ENCODE measurements at places on chromosomes 1 and 21.

DNA sequence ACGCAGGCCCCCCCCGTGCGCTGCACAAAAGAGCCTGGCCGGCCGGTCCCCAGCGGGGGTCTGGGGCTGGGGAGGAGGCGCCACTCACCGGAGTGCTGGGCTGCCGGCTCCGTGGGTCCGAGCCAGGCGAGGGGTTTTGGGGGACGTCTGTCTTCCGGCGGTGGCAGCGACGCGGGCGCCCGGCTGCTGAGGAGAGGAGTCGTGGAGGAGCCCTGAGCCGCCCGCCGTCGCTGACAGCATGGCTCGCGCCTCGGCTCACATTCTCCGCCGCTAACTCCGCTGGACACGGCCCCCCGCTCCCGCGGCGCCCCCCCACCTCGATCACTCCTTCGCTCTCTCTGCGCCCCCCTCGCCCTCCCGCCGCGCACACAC lies 649 bp downstream of the AHDC1 start:
- DNase-seq = no peak

DNA sequence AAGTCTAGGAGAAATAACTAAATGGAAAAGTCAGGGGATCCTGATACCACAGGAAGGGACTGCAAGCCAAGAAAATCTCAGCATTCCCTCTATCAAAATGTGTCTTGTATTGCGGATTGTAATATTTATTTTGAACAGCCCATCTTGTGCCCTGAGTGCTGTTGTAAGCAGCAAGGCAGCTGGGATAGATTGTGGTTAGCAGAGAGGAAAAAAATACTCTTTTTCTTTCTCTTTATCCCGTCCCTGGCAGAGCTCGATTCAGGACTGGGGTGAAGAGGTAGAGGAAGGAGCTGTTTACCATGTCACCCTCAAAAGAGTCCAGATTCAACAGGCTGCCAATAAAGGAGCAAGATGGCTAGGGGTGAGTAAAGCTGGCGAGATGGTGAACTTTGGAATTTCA lies 1.2 kb downstream of the RGL1 start:
- no peak for DNase-seq

- no peak for DNase-seq
These were observed 15.3 kb upstream of the AHCYL1 start for GRCh38 chr1:109969146-109969829.

DNA sequence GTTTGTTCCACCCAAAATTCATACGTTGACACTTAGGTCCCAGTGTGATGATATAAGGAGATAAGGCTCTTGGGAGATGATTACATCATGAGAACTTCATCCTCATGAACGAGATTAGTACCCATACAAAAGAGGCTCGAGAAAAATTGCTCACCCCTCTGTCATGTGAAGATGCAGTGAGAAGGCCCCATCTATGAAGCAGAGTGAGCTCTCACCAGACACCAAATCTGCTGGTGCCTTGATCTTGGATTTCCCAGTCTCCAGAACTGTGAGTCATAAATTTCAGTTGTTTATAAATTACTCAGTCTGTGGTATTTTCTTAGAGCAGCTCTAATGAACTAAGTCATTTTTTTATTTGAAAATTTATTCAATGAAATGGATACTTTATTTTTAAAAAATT lies 42.6 kb upstream of the USP25 start:
- no peak for DNase-seq

DNA sequence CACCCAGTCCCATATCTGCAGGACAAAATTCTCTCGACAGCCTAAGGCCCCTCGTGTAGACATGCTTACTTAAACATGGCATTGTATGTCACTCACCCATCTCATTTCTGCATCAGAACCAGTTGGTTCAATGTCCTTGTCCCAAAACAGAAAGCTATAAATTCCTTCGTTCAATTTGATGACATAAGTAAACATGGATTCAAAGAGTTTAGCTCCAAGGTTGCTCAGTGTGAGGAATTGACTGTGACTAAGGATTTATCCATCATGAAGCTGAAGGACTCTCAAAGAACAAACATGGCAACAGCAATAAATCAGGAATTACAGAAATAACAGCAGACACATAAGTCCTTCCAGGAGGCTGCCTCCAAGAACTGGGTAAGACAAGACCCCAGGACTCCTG lies 237.2 kb downstream of the TOMM20 start:
- DNase-seq = no peak

DNA sequence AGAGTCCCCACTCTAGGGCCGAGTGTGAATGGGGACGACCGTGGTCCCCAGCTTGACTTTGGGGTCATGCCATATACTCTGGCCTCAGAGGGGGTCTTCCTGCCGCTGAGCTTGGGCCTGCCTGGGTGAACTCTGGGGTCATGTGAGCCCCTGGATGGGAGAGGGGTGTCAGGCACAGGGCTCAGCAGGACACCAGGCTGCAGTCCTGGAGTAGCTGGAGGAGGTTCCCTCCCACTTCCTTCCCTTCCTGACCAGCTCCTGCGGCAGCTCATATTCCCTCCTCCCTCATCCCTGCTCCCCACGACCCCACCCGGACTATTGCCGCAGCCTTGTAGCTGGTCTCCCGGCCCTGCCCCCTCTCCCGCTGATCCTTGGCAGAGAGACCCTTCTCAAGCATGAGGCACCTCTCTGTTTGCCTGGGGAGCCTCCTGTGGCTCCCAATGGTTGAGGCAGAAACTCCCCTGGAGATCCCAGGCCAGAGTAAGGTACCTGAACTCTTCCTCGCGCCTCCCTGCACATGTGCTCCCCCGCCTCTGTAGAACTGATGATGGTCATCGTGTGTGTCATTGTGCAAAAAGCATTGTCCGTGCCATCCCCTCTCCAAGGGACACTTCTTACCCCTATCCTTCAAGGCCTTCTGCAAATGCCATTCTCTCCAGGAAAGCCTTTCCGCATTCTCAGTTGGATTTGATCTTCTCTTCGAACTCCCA lies 1.8 kb downstream of the TNFRSF1B start:
- DNase-seq = no peak

DNA sequence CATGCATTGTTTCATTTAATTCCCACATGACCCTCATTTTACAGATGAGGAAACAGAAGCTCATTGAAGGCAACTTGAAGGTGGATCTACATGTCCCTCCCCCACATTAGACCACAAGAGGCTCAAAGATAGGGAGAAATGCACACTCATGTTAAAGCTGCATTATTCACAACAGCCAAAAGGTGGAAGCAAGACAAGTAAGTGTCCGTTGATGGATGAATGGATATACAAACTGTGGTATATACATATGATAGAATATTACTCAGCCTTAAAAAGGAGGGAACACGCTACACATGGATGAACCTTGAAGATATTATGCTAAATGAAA lies 149.7 kb upstream of the JUN start:
- DNase-seq = peak; percentile 46

GRCh38 chr1:95752515-95753381 lies 518.7 kb downstream of the RWDD3 start:
- no peak for DNase-seq

DNA sequence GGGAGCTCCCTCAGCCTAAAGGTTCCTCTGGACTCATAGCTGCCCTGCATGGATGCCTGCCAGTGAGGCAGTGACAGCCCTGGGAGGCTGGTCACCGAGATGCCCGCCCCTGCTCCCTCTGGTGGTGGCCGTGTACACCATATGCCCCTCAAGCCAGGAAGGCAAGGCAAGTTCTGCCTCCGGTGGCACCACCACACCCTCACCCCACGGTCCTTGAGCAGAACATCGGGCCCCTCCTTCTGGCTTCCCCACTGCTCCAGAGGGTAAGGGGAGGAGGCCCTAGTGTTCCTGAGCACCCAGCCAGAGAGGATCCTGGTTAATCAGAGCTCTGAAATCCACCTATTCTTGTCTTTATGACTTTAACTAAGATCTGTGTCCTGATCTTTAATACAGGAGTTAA lies 1.5 kb upstream of the S100A14 start:
- DNase-seq = no peak

DNA sequence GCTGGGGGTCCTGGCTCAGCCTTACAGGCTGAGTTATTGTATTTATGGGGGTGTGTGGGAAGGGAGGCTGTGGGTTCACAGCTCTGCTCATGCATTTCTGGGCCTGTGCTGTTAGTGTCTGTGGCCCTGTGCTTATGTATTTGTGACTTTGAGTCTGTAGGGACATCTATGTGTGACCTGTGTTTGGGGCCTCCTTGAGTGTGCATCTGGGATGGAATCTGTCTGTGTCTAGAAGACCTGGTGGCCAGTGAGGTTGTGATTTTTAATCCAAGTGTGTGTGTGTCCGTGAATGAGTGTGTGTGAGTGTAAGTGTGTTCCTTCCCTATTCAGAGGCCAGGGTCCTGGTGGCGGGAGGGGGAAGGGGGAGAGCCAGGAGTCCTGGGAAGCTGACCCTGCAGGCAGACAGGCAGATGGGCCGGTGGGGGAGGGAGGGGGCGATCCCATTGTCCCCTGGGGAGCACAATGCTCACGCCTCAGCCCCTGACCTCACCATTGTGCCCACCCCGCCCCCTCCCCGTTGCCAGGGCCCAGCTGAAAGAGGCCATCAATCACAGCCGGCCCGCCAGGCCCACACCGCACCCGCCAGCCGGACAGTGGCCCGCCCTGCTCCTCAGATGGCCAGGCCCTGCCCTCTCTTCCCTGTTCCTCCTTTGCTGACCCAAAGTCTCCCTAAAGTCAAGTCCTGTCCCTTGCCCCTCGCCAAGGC lies 19.6 kb downstream of the SLC27A3 start:
- no peak for DNase-seq

- DNase-seq = no peak
These were observed 16.5 kb upstream of the EDN2 start for GRCh38 chr1:41500781-41501518.

- no peak for DNase-seq
These were observed 68.9 kb downstream of the NRIP1 start for GRCh38 chr21:14995695-14996490.

- peak; percentile 1 for DNase-seq
These were observed 359.0 kb upstream of the PTBP2 start for GRCh38 chr1:96362623-96363022.

GRCh38 chr21:28513428-28513827 lies 479.2 kb downstream of the LTN1 start:
- DNase-seq = no peak

DNA sequence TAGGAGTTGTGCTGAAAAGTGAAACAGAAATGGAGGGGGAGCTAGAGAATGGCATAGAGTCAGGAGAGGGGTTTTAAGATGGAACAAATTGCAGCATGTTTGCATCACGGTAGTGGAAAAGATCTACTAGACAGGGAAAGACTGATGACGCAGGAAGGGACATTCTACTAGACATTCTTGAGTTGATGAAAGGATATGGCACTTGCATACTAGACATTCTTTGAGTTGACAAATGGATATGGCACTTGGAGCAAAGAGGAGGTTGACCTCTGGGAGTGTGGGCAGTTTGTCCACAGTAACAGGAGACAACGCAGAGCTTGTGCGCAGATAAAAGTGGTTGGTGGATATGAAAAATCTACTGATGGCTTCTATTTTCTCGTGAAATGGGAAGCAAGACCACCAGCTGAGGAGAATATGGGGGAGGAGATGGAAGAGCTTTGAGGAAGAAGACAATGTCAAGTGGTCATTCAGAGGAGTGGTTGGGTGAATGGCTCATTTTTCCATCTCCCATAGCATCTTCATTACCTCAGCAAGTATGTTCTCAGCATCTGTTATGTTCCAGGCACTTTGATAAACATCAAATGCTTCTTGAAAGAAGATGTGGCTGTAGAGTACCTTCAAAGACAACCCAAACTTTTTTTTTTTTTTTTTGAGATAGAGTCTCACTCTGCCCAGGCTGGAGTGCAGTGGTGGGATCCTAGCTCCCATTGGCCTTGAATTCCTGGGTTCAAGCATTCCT lies 2.4 kb upstream of the CTPS1 start:
- DNase-seq = no peak

DNA sequence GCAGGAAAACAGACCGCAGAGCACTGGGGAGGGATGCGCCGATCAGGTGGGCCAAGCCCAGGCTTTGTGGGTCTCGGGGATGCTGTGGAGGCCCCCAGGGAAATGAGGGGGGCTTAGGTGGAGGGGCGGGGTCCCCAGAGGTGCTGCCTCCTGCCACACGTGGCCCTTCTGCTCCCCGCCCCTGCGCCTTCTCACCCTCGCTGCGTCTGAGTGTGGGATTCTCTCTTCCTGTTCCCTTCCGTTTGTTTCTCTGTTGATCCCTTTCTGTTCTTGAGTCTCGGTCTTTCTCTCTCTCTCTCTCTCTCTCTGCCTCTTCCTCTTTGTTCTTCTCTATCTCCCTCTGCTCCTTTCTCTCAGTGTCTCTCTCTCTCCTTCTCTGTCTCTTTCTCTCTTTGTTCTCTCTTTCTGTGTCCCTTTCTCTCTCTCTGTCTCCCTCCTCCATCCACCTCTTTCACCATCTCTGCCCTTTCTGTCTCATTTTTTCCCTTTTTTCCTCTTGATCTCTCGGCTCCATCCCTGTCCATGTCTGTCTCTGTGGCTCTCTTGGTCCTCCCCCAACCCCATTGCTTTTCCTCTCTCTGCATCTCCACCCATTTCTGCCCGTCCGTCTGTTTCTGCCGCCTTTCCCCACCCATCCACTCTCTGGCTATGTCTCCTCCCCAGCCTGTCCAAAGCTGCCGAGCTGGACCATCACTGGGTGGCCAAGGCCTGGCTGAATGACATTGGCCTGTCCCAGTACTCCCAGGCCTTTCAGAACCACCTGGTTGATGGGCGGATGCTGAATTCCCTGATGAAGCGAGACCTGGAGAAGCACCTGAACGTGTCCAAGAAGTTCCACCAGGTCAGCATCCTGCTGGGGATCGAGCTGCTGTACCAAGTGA lies 52.4 kb upstream of the TMEM51 start:
- DNase-seq = no peak

DNA sequence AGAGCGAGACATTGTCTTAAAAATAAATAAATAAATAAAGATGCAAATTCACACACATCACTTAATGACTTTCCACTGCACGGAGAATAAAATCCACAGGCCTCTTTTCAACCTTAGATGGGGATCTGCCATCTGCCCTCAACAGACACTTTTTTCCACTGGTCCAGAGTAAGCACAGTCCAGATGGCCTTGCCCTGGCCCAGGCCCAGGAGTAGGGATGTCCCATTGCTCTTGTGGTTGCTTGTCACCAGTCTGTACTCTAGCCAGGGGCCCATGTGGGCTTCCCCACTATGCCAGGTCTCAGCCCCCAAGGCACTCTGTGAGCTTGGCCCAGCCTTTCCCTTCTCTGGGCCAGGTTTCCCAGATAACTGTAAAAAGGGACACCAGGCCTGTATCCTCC lies 17.4 kb downstream of the PLOD1 start:
- DNase-seq = no peak

- DNase-seq = no peak
These were observed 17.5 kb downstream of the PTGFRN start for GRCh38 chr1:116927049-116927798.

DNA sequence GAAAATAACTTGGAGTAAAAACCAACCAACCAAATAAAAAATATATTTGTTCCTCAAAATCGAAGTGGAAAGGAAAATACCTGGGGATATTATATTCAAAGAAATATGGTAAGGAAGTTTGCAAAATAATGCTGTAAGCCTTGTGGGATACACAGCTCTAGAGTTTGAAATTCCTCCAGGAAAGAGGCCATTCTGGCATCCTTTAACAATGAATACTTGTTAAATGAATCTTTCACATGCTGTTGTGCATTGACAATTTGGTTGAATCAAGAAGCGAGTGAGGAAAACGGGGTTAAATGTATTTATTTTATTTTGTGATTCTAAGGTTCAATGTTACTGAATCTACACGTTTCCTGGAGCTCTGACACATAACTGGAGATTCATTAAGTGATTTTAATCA lies 30.5 kb upstream of the NTNG1 start:
- DNase-seq = no peak

GRCh38 chr1:110003747-110004428 lies 19.3 kb downstream of the AHCYL1 start:
- peak; percentile 42 for DNase-seq
